ENCODE measurements at places on chromosomes 2 and 18.

DNA sequence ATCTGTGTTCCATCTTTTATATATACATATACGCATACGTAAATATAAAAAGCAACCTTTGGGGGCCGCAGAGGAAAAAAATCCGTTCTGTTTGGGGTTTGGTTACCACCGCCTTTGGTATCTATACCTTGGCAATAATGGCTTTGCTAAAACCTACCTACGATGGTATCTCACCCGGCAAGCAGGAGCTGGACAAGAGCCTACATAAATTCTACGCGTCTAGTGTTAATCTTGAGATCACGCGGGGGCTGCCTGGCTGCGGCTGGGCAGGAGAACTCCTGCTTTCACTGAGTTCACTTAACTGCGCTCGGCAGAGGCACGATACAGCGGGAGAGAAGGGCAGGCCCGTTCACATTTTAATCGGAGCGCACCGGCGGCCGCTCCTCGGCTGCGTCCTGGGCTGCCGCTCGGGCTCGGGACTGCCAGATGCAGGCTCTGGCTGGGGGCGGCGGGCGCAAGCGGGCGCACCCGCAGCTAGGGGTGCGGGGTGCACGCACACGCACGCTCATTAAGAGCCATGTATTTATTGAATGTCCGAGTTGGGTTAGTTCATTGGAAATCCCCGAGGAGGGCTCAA is 1.7 kb upstream of the POU3F3 start:
- DNase-seq: no peak

DNA sequence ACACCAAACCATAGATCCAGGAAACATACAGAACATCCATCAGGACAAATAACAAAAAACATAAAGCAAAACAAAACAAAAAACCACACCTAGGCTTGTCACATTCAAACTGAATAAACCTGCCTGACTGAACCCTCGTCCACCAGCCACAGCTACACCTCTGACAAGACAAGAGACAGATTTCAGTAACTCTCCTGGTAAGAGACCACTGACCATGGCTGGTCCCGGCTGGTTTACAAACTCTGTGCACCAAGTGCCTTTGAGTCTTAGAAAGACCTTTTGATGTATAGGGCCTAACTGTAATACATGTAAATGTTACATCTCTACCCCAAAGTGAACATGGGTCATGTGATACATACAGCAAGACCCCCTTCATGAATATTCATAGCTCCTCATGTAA is 4.8 kb upstream of the SLC66A2 start:
- DNase-seq: no peak

GRCh38 chr2:18525236-18525635 is 35.2 kb downstream of the RDH14 start:
- DNase-seq: no peak

DNA sequence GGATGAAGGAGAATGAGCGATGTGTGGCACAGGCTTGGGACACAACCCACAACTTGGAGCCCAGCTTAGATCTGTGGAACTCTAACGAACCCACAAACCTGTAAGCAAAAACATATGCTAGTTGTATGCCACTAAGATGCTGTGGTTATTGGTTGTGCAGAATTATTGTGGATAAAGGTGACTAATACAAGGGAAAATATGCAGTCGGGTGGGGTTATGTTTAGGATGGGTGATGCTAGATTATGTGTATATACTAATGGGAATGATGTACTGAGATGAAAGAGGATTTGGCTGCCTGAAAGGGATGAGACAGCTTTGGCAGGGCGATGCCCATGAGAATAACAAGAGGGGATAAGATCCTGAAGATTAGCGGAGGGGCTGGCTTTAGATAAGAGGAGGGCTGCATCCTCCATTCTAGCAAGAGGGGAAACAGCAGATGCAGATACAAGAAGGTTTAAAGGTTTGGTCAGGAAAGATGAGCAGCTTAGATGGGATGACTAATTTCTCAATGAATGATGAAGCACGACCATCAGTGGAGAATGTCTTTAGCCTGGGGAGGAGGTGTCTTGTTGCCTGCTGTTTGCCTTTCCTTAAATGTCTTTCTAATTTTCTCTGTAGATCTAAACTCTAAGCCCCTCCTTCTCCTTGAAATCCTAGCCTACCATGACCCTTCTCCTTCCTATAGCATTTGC is 49.6 kb downstream of the GALNT14 start:
- DNase-seq: no peak

Data from activated gamma-delta T cell treated with Interleukin-2 at 50 U/mL for 16 hours (primary cell).